ENCODE measurements at places on chromosomes 2 and 18.

GRCh38 chr18:31386741-31387140, 10.2 kb downstream of the DSG4 start:
- DNase-seq = no peak

DNA sequence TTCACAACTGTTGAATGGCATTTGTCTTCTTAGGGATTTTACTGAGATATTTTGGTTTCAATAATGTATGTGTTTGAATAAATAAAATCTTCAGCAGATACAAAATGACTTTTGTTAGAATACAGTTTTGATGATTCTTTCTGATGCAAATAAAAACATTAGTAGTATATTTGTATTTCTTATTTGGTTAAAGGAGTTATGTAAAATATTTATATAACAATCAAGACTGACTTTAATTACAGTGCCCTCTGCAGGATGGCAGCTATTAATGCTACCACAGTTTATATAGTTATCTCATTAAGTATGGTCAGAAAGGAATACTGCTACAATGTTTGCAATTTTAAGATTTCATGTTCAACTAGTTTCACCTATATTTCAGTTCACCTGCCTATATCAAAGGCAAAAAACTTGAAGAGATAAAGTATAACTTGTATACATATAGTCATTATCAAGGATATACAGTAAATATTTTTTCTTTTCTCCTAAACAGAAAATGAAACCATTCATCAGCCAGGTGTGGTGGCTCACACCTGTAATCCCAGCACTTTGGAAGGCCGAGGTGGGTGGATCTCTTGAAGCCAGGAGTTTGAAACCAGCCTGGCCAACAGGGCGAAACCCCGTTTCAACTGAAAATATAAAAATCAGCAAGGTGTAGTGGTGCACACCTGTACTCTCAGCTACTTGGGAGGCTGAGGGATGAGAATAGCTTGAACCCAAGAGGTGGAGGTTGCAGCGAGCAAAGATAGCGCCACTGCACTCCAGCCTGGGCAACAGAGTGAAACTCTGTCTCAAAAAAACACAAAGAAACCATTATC, 19.8 kb downstream of the ARL5A start:
- no peak for DNase-seq

- DNase-seq = no peak
These were observed 93.9 kb downstream of the CRACDL start for GRCh38 chr2:98842136-98842535.

DNA sequence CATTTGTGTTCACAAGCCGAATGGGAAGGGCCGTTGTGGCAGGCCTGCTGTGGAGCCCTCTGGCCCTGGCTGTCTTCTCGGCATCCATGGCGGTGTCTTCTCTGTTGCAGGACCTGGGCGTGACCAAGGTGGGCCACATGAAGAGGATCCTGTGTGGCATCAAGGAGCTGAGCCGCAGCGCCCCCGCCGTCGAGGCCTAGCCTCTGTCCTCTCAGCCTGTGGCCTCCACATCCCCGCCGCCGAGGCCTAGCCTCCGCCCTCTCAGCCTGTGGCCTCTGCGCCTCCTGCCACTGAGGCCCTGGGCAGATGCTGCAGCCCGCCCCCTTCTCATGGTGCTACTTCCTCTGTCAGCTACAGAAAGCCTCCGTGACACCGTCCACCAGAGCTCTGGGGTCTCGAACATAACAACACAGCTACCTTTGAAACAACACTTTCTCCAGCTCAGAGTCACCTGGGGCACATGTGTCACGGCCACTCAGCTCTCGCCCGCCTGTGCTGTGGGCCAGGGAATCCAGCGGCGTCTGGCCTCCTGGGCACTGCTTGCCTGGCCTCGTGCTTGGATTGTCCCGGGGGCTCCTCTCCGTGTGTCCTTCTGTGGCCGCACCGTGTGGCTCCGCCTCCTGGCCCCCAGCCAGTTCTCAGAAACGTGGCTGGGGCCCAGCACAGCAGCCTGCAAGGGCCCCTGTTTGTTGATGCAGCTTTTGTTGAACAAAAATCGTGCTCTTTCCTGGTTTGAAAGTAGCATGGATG, 97.1 kb downstream of the USP40 start:
- DNase-seq = no peak

DNA sequence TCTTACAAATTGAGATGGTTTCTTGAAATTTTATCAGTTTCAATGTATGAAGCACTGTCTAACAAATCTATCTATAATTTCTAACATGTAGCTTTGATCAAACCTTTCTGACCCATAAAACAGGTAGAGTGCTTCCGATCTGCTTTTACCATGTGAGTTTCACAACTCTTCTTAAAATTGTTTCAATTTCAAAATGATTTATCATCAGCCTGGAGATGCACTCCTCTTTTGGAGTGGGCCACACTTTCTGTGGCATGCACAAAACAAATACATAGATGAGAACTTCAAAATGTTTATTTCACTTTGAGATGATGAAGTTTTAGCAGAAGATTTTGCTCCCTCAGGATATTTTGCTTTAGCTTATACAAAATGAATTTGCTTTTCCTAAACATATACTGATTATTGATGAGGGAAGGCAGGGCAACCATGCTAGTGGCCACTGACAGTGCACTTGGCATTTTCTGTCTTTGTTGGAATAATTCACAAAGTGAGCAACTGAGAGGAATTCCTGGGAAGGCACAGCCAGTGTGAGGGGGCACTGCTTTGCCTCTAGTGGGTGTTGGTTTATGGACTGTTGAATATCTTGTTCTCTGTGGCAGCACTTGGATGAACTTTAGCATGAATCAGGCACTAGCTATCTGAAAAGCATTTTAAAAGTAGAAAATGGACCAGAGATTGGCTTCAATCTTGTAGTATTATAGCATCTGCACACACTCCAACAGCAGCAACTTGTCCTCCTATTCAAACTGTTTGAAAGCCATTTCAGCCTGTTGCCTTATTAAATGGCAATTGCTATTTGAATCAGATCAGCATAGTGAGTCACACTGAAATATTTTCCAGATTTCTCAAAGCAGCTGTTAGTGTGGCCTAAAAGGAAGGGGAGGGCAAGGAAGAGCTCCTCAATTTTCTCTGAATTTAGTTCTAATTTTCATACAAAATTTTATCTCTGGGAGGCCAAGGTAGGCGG, 193.2 kb downstream of the CCDC85A start:
- no peak for DNase-seq

DNA sequence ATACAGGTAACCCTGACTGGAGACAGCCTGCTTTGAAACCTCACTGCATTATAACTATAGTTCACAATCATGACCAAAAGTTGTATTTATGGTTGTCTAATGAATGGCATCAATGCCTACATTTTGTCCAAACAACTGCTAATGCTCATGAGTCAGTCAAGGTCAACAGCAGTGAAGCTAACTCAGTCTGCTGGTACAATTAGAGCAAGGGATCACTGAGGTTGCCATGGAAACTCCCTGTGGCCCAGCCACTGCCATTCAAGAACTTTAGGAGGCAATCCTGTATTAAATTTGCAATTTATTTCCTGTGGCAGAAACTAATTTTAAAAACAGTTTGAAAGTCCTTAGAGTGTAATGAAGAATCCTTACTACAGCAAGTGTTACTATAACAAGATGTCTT, 185.1 kb upstream of the SMAD7 start:
- no peak for DNase-seq

DNA sequence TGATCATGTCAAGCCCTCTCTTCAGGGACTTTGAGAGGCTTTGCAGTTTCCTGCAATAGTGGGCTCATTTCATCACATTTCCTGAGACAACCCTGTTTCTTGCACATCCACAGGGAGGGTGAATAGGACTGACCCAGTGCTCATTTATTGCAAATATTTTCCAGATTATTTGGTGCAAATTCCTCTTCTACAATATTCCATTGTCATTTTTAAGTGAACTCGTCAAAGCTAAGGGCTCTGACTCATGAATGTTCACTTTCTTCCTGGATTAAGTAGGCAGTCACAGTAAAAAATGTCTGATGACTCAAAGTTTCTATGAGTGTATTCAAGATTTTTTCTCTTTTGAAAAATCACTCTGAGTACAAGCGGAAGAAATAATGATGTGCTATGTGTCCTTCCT, 225.5 kb upstream of the GALNT5 start:
- no peak for DNase-seq

- no peak for DNase-seq
These were observed 111.6 kb downstream of the FAM210A start for GRCh38 chr18:13614641-13615288.

GRCh38 chr2:113930448-113930847, 40.6 kb downstream of the ACTR3 start:
- DNase-seq = no peak

- DNase-seq = no peak
These were observed 41.2 kb upstream of the GCFC2 start for GRCh38 chr2:75751824-75752468.

GRCh38 chr2:9430316-9431293, 7.2 kb downstream of the CPSF3 start:
- no peak for DNase-seq

DNA sequence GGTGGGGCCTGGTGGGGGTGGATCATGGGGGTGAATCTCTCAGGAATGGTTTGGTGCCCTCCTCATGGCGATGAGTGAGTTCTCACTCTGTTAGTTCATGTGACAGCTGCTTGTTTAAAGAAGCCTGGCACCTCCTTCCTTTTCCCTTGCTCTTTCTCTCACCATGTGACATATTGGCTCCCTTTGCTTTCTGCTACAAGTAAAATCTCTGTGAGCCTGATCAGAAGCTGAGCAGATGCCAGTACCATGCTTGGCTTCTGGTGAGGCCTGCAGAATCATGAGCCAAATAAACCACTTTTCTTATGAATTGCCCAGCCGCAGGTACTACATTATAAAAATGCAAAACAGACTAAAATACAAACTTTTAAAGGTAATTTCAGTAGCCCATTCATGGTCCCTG, 73.4 kb upstream of the TEX51 start:
- no peak for DNase-seq

- no peak for DNase-seq
These were observed 163.7 kb downstream of the CTIF start for GRCh38 chr18:48702346-48703027.

DNA sequence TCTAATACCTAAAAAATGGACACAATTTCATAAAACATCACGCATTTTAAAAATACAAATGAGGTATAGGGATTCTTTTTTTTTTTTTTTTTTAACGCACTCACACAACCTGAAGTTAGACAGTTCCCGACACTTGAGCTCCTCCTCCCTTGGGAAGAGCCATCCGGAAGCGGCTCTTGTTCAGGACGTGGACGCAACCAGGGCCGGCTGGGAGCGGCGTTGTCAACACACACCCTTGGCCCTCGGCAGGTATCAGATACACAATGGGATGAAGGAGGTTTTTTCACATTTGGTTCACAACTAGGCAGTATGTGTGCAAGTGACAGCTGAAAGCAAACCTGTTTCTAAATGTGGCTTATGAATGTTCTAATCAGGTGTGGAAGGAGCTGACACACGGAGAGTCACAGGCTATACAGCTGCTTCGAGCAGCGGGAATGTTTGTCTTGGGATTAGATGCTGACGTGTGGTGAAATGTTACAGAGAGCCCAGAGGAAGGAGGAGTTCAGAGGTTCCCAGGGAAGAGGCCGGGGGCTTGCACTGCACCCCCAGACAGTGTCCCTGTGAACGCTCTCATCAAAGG, 111.1 kb downstream of the PXDN start:
- DNase-seq = no peak

DNA sequence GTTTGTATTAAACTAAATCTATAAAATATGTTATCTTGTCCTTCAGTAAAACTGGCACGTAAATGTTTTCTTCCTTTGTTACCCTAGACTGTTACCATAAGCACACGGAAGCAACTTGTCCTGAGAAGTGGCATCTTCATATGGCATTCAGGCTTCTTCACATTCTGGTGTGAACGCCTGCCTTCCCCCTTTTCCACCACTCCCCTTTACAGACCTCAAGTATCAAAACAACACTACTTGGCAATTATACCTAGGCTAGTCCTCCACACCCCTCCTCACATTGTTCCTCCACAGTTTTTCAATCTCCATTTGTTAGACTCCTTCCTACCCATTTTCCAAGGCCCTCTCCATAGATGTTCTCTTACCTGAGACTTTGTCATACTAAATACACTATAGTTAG, 2.9 kb downstream of the MEX3C start:
- DNase-seq = no peak

DNA sequence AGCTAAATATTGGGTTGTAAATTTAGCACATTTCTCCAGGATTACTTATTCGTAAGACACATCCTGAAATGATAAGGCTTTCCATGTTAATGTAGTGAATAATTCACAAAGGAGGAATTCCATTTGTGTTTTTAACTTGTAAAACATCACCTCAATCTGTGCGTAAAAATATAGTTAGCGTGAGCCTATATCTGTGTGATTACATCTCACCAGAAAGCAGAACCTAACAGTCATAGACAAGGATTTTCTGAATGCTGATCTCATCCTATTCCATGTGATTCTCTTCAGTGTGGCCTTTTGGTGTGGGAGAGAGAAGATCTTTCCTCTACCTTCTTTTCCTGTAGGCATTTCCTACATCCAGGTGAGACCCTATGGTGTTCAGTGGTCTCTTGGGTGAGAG, 263.2 kb upstream of the RASGRP3 start:
- DNase-seq = no peak

DNA sequence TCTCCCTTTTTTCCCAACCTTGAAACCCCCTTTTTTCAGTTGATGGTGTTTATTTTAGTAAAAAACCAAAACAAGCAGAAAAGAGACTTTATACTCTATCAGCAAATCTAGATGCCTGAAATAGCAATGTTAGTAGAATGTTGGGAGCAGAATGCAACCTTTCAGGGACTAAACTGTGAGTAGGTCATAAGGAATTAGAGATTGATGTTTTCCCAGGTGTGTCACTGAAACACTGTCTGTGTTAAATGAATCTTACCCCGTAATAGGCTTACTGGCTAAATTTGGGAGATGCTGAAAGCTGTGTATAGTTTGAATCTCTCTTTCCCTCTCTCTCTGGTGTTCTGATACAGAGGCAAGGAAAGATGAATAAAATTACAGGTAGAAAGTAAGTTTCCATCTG, 43.8 kb downstream of the AGFG1 start:
- DNase-seq = no peak

DNA sequence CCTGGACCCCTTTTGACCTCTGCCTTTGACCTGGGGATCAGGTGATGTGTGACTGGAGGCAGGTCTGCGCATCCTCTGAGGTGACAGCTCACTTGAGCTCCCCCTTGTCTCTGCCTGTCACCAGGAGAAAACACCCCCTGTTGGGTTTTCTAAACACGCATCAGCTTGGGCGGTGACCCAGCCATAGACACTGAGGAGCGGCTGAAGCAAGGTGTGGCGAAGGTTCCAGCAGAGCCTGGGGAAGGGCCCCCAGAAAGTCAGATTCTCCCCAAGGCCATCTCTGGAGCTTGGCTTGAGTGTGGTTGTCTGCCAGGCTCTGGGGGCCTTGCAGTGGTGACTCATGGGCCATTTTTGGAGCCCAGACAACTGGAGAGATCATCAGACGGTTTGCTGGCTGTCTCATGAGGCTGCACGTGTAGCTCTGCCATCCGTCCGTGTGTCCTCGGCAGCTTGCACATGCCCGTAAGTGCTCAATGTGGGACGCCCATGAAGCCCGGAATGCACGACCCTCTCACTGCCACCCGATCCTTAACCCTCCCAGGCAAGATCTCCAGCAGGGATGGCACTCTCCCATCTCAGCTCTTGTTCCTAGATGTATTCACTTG, 29.4 kb downstream of the SIX3 start:
- no peak for DNase-seq

GRCh38 chr2:228140934-228141528, 40.5 kb downstream of the SPHKAP start:
- DNase-seq = no peak

GRCh38 chr2:163462993-163463392, 272.8 kb downstream of the FIGN start:
- no peak for DNase-seq

GRCh38 chr2:181395851-181396250, 61.3 kb upstream of the ITGA4 start:
- DNase-seq = no peak

- no peak for DNase-seq
These were observed 146.0 kb upstream of the CYP26B1 start for GRCh38 chr2:72293620-72294019.
